ENCODE measurements at places on chromosomes 3 and 15. TPM values are rescaled to one million over a fixed set of nuclear protein-coding genes. Genes with fewer than 3 reads are reported as not detected.

DNA sequence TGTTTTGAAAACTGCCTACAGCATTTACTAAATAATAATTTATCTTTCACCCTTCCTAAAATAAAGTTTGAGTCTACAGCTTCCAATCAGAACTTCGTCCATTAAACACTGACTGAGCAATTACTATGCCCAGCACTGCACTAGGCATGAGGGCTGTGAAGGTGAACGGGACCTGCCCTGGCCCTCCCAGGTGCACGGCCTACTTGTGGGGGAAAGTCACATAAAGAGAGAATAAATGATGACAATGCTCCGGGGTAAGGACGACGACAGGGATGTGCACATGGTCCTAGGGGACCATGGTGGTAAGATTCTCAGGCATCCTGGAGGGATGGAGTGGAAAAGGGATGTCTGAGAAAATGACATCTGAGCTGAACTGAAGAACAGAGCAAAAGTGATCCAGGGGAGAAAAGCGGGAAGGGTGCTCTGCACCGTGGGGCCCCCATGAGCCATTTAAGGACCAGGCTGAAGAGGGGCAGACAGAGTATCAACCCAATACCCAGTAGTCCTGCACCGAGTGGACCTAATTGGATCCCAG, 11.5 kb downstream of the PLA2G4F start:
- DNase-seq: no peak

DNA sequence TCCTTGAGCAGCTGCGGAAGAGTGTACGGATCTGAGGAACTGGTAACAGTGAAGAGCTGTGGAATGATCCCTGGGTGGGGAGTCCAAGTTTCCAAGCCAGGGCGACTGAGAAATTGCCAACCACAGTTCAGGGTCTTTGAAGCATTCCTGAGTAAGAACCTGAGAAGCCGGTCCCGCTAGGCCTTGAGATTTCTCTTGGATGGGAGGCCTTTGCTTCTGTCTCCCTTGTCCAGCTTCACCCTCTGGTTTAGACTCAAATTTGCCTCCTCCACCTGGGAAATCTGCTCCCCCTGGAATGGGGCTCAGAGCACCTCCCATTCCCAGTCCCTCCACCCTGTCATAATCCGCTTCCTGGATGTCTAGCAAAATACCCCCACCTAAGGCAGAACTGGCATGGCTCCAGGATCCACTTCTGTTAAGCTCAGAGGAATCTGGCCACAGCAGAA, 127.7 kb upstream of the DLG1 start:
- DNase-seq: no peak

DNA sequence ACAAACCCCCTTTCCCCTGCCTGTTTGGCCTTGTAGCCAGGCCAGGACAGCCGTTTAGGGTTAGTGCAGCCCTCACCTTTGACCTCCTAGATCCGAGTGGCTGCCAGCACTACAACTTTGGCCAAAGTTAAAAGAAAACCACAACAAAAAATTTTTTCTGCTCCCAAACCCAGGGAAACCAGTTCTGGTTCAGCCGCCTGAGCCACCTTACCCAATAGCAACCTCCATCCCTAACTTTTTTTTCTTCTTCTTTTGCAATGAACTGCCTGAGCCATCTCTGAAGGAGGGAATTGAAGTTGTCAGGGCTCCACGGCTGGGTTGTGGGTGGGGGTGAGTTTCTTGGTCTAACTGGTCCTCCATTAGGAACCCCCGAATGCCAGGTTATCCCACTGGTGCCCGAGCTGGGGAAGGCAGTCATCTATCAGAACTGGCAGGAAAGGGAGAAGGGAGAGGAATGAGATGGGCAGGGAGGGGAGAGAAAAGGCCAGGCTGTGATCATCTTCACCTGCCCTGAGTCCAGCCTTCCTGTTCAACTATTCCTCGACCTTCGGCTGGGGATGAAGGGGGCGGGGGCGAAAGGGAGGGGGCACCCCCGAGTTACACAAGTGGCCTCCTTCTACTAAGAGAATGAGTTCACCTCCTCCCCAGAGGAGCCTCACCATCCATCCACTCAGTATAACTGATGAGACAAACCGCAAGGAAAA, 6.2 kb upstream of the NR2F2 start:
- peak; percentile 51 for DNase-seq

DNA sequence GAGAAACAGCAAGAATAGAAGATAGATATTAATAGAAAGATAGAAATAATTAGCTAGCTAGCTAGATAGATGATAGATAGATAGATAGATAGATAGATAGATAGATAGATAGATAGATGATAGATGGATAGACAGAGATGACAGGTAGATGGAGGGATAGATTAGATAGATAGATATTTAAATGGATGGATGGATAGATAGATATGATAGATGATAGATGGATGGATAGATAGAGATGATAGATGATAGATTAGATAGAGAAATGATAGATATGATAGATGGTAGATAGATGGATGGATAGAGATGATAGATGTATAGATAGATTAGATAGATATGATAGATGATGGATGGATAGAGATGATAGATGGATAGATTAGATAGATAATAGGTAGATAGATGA, 8.3 kb upstream of the ATP10A start:
- DNase-seq: no peak

DNA sequence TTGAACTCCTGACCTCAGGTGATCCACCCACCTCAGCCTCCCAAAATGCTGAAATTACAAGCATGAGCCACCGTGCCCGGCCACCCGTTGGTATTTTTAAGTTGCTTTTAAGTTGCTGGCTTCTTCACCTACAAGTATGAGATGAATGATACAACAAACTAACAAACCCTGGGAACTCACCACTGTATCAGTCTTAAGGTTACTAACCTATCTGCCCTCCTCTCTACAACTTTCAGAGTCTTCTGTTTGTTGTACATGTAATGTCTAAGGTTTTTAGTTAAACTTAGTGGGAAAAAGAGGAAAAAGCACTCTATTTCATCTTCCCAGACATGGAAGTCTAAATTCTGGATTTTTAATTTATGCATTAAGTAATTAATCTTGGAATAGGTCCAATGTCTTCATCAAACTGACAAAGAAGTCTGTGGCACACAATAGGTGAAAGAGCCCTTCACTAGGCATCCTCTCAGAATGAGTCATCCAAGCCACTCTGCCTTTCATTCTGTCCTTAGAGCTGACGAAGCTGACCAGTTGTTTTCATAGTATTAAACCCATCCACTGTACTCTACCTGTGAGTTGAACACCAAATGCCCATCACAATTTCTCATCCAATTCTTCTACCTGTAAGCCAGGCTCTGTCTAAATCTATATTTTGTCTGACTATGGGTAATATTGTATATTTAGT, 936.1 kb downstream of the TUSC7 start:
- no peak for DNase-seq

GRCh38 chr15:33980159-33980558, 11.9 kb downstream of the CHRM5 start:
- no peak for DNase-seq

DNA sequence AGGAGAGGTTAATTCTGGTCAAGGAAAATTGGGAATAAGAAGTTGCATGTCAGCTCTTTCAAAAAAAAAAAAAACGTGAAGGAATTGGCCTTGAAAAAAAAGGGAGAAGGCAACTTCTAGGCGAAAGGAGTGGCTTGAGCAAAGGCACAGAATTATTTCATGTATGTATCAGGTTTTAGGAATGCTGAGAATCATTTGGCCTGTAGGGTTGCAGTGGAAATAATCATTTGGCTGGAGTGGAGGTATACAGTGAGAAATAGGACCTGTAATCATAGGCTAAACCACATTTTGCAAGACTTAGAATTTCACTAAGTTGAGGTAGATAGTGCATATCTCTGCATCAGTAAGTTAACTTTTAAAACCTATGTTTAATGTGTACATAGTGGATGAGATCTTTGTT, 54.9 kb downstream of the EPHA6 start:
- DNase-seq: no peak

DNA sequence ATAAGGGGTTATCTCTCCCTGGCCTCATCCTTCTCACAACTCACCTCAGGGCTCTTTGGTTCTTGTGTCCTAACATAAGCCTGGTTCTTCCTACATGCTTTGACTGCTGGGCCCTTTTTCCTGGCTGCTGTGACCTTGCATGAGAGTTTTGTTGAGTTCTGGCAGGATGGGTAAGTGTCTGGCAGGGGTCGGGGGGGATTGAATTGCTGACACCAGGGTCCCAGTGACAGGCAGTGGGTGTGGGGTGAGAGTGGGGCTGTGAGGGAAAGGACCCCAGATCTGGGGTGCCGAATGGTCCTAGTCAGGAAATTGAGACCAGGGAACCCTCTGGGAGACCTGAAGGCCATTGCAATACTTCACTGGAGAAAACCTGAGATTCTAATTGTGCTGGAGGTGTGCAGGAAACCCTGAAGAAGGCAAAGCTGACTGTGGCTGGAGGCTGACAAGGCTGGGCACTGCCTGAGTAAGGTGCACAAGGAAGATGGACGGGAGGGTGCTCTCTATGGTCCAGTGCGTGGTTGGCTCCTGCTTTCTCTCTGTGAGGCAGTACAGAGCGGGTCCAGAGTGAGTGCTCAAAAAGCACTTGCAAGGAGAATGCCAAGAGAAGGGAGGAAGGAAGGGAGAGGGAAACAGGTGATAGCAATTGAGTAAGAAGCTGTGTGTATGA, 76.8 kb downstream of the CLSTN2 start:
- DNase-seq: no peak

- DNase-seq: peak; percentile 71
Measured at GRCh38 chr15:100033140-100033857, 300.1 kb upstream of the LYSMD4 start.

DNA sequence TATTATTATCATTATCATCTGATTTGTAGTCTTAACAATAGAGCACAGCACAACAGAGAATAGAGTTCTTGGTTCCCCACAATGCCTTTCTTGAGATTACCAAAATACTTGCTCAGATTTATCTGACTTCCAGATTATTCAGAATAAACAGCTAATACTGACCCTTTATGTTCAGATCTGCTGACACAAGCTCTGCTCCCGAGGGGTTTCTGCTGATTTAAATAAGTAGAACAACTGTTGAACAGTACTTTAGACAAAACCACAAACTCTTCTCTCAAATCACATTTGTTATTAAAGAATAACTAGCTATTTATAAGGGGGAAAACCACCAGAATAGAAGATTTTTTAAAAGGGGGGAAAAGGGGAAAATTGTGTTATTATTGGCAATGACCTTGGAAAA, 380.2 kb upstream of the ATP11B start:
- DNase-seq: no peak

DNA sequence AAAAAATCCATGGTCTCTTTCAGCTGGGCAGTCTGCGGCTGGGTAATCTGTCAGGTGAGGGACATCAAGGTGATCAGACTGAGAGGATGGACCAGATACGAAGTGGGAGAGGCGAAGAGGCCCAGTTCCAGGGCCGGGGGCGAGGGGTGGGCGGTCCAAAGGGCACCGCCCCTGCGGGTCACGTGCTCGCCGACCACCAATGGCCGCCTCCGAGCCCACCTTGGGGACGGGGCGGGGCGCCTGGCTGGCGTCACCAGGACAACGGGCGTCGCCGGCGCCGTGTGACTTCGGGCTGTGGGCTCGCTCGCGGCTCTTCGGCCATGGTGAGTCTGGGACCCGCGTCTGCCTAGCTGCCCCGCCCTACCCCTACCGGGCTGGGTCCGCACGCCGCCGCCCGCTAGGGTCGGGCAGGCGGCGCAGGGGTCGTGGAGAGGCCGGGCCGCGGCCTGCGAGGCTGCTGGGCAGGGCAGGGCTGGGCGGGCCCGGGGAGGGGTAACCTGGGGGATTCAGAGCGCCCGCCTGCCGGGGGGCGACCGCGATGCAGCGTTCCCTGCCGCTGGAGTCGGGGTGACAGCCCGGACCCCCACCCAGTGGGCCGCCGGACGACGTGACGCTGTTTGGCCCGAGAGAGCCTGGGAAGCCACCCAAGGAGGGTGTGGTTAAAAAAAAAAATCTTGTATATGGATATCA, at the start of gene FBXL2:
FBXL2 (plus strand) TSS at position 250 of the 690 bp plus-strand sequence; CDS start at position 321, 71 bp downstream.
- peak; percentile 56 for DNase-seq

GRCh38 chr3:119690043-119690656, 12.7 kb upstream of the CFAP91 start:
- peak; percentile 38 for DNase-seq

GRCh38 chr15:72835294-72835890, 51.8 kb upstream of the ADPGK start:
- no peak for DNase-seq

GRCh38 chr3:125072749-125073389, 17.1 kb upstream of the HEG1 start:
- peak; percentile 86 for DNase-seq

The C2CD4A gene
- total RNA-seq: not detected

The PATL2 gene
- 0.97 TPM for total RNA-seq

The TICRR gene
- total RNA-seq: 5.2 TPM

The FAM3D gene
- total RNA-seq: not detected

The SAXO2 gene
- total RNA-seq: 1.6 TPM

The OR5K2 gene
- not detected for total RNA-seq

The FANCD2OS gene
- not detected for total RNA-seq

The AP2M1 gene
- 469 TPM for total RNA-seq

The NEK10 gene
- 1.9 TPM for total RNA-seq

Measured in fibroblast of villous mesenchyme (primary cell).